ENCODE measurements at places on chromosomes 3 and 15.
A peak's percentile ranks its signal among the peaks of the same experiment; 100 is the strongest.

GRCh38 chr3:16912400-16913263 lies 27.9 kb downstream of the PLCL2 start:
- no peak for DNase-seq

GRCh38 chr3:183734750-183735494 lies 37.3 kb downstream of the YEATS2 start:
- no peak for DNase-seq

- DNase-seq: no peak
These were observed 436.4 kb upstream of the RBMS3 start for GRCh38 chr3:28844298-28845005.

GRCh38 chr3:150183678-150184425 lies 213.2 kb upstream of the PFN2 start:
- DNase-seq: peak; percentile 45

GRCh38 chr3:35322070-35322469 lies 317.3 kb upstream of the ARPP21 start:
- DNase-seq: no peak

DNA sequence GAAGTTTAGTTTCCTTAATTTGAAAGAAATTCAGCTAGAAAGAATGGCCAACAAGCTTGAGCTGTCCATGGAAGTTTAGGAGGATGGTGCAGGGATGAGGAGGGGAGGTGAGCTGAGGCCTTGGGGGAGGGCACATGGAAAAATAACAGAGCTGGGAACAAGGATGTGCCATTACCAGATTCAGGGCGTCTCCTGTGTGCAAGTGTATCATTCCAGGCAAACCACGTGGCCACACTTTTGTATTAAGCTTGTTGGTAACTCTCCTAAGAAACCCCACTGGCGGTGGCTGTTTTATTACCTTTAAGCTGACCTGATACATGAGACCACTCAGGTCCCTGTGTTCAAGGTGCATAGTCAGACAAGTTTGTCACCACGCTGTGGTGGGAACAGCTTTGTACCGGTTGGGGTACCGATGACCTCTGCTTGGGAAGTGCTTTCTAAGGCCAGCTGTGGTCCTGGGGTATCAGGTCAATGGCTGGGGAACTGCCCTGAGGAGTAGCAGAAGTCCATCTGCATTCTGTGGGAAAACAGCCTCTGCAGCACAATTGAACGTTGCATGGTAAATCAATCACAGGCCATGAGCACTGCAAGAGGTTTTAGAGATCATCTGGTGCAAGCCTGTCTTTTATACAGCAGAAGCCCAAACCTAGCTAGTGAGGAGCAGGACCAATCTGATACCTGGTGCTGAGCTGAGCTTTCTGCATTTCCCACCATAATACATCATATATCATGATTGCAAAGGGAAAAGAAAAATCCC lies 235.5 kb downstream of the THSD4 start:
- no peak for DNase-seq

- DNase-seq: no peak
These were observed 8.3 kb upstream of the CSPG4 start for GRCh38 chr15:75720787-75721479.

DNA sequence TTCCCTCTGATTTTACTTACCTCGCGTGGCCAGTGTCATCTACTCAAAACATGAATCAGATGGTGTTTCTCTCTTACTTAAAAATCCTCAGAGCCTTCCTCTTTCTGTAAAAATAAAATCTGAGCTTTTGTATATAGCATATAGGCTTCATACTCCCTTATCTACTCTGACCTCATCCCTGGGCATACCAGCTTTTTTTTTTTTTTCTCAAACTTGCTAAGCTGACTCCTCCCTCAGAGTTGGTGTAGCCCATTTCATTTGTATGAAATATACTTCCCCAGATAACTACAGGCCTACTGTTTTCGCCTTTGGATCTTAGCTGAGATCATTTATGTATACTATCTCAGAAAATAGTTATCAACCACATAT lies 648.9 kb upstream of the ALCAM start:
- DNase-seq: no peak

DNA sequence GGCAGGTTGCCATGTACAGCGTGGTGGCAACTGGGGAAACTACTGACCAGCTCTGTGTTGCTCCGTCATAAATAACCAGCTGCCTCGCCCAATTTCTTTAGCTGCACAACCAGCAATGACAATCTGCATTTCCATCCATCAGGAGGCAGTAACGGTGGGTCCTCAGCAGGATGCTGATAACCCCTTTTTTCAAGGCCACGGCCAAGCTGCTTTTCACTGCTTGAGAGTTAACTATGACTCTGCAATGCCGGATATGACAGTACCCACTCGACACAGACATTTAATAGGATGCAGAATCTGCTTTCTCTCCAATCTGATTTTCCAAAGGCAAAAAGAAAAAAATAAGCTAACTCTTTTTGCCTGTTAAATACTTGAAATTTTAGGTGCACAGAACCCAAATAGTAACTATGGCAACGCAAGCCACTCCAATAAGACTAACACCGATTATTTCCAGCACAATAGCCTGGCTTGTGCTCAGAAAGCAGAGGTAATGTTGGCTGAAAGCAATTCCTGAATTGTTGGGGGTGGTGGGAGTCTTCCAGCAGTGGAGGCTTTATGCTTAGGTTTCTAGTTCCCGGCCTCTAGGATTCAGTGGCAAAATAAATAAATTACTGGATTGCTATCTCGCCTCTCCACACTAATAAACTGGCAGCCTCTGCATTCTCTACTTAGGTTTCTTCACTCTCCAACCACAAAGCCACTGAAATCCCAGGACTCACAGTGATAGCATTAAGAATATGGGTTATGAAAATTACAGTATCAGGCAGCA lies 31.2 kb upstream of the SRGAP3 start:
- DNase-seq: no peak

- DNase-seq: no peak
These were observed 170.8 kb downstream of the MOBP start for GRCh38 chr3:39638301-39638700.
